ENCODE measurements at places on chromosomes 16 and 17.

GRCh38 chr17:82489117-82489516 is 30.4 kb upstream of the FOXK2 start:
- DNase-seq, result no peak

DNA sequence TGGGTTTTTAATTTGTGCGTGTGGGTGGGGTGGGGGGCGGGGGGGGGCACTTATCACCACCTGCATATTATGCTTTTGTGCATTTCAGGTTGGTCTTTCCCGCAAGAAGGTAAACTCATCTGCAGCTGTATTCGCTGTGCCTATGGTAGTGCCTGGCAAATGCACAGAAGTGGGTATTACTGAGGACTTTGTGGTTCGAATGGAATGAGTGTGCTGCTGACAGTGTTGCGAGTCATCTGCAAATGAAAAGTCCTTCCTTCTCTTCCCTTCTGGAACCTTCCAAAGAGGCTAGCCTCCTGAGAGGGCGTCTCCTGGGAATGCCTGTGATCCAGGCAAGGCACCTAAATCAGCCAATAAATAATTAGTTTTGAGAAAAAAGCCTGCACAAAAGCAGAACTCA is 532.9 kb downstream of the MAF start:
- DNase-seq, result no peak

GRCh38 chr16:8858994-8859912 is 9.6 kb downstream of the CARHSP1 start:
- DNase-seq, result no peak

DNA sequence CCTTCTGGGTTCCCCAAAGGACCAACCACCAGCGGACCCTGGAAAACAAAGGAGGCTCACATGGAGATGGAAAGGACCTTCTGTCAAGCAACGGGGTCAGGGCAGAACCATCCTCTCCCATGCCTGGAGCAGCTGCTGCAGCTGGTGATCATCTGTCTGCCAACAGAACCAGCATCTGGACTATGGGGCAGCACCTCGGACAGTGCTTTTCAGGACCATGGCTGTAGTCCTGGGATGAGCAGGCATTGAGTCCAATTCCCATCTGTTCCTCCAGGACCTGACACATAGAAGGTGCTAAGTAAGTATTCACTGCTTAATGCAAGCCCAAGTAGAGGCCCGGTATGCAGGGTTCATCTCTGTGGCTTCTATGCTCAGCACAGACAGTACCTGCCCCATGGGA is 304.7 kb downstream of the XYLT1 start:
- no peak for DNase-seq

- no peak for DNase-seq
Observed at GRCh38 chr17:62906881-62907280, 59.2 kb upstream of the TANC2 start.

- DNase-seq, result no peak
Observed at GRCh38 chr17:3915995-3916696, at the start of gene P2RX1. TSS of gene P2RX1 (minus strand) at chr17:3916465. CDS start at chr17:3916225, 240 bp downstream.

DNA sequence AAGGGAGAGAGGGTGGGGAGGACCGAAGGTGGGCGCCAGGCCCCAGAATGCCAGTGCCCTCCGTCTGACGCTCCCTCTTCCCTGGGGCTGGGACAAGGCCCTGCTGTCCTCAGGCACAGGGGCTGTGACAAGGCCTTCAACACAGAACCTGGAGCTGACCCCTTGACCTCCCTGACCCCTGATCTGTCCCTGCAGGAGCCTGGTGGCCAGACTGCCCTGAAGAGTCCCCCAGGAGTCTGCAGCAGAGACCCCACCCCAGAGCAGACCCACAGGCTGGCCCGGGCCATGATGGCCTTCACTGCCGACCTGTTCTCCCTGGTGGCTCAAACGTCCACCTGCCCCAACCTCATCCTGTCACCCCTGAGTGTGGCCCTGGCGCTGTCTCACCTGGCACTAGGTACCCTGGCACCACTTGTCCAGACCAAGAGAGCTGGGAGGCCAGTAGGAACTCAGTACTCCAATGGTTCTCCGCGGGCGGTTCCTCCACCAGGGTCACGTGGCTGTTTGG is 2.9 kb downstream of the SERPINF2 start:
- DNase-seq, result no peak

GRCh38 chr16:88440111-88440510 is 13.0 kb upstream of the ZFPM1 start:
- no peak for DNase-seq

GRCh38 chr16:85916141-85916890 is 17.4 kb downstream of the IRF8 start:
- no peak for DNase-seq

GRCh38 chr16:86835982-86836381 is 257.6 kb downstream of the FOXL1 start:
- no peak for DNase-seq
